ENCODE measurements at places on chromosomes 6 and 20. TPM values are rescaled to one million over a fixed set of nuclear protein-coding genes. Genes with fewer than 3 reads are reported as not detected.
A peak's percentile ranks its signal among the peaks of the same experiment; 100 is the strongest.

GRCh38 chr6:44289726-44290260 is 19.5 kb downstream of the TMEM151B start:
- peaks cover 8% of the 10 kb centered on the region for H3K4me1 ChIP-seq
- H3K4me3 ChIP-seq: no peak overlapping the region
- no peak for DNase-seq
- H3K27me3 ChIP-seq: peaks cover 12% of the 10 kb centered on the region
- no peak overlapping the region for H3K27ac ChIP-seq

The ZC3H12D gene
- 3.8 TPM for total RNA-seq

The JPH2 gene
- total RNA-seq: 169 TPM

DNA sequence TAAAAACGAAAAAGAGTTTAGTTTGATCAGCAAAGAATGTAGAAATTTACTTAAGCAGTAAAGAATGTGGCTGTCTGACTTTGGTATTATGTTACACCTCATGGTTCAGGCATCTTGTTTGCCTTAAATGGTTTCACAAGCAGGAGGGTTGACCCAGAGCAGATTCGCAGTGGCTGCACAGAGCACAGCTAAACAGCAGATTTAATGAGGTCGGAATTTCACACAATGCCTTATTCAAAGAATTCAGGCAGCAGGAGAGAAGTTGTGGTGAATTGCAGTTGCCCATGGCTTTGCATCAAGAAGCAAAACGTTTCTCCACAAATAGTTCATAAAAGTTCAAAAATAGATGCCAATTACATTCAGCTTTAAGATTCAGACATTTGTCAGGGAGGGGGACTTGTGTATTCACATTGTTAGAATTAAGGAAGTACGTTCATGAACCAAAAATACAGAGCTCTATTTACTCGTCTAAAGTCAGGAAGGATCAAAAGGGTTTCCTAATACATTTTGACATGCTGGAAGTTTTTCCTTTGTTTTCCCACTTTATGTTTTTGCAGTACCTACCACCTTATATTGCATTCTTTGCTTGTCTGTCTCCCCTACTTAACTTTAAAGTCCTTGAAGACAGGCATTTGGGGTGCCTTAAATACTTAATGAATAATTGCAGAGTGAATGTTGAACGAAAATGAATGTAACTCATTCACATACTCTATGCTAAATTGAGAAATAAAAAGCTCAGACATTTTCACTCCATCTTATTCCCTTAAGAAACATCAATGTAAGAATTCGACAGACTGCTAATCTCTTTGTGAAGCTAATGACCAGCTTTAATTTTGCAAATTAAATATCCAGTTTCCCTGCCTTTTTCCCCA is 1163.6 kb upstream of the CITED2 start:
- no peak for DNase-seq
- no peaks in the 10 kb centered on the region for H3K36me3 ChIP-seq
- peak overlapping the region; percentile 30 for H3K27ac ChIP-seq
- H3K4me1 ChIP-seq: peaks cover 25% of the 10 kb centered on the region
- peak overlapping the region; percentile 43 for H3K4me3 ChIP-seq
- H3K27me3 ChIP-seq: no peaks in the 10 kb centered on the region

DNA sequence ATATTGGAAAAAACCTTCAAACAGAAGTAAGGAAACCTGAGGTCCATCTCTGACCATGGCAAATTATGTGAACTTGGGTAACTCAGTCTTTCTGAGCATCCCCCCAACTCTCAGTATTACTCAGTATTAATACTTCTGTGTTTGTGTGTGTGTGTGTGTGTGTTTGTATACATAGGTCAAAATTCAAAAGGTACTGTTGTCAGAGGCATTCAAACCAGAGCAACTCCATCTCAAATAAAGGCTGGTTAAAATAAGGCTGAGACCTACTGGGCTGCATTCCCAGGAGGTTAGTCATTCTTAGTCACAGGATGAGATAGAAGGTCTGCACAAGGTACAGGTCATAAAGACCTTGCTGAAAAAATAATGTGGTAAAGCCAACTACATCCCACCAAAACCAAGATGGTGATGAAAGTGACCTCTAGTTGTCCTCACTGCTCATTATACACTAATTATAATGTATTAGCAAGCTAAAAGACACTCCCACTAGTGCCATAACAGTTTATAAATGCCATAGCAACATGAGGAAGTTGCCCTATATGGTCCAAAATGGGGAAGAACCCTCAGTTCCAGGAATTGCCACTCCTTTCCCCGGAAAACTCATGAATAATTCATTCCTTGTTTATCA is 33.3 kb upstream of the SLC22A16 start:
- no peaks in the 10 kb centered on the region for H3K36me3 ChIP-seq
- H3K4me3 ChIP-seq: no peak overlapping the region
- H3K4me1 ChIP-seq: no peaks in the 10 kb centered on the region
- no peaks in the 10 kb centered on the region for H3K27me3 ChIP-seq
- no peak overlapping the region for H3K27ac ChIP-seq
- no peak for DNase-seq

The COL9A1 gene
- total RNA-seq: not detected

All from thoracic aorta (tissue), 2 donors.